ENCODE measurements at places on chromosomes 2 and 18. TPM values are rescaled to one million over a fixed set of nuclear protein-coding genes. Genes with fewer than 3 reads are reported as not detected.

- DNase-seq, result peak; percentile 11
Observed at GRCh38 chr2:54894467-54894866, 155.8 kb downstream of the RTN4 start.

- no peak for DNase-seq
Observed at GRCh38 chr2:221170548-221170947, 401.6 kb downstream of the EPHA4 start.

DNA sequence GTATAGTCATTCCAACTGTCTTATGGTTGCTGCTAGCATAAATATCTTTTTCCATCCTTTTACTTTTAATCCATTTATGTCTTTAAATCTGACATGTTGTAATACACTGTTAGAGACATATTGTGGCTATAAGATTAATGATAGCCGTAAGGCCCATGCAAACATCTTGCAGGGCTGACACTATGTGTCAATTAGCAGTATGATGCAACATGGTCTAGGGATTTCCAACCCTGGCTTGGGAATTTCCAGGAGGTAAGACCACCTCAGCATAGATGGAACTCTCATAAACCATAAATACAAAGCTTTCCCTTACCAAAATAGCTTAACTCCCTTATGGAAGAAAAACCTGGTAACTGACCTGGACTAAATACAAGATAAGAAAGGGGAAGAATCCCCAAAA lies 16.5 kb downstream of the SCLY start:
- no peak for DNase-seq

GRCh38 chr2:145235312-145235711 lies 715.4 kb upstream of the ZEB2 start:
- DNase-seq, result no peak

GRCh38 chr2:101479328-101479727 lies 4.4 kb upstream of the RFX8 start:
- no peak for DNase-seq

GRCh38 chr2:16026816-16027501 lies 86.6 kb downstream of the MYCN start:
- DNase-seq, result no peak

GRCh38 chr2:10499911-10500521 lies 51.9 kb upstream of the ODC1 start:
- no peak for DNase-seq

DNA sequence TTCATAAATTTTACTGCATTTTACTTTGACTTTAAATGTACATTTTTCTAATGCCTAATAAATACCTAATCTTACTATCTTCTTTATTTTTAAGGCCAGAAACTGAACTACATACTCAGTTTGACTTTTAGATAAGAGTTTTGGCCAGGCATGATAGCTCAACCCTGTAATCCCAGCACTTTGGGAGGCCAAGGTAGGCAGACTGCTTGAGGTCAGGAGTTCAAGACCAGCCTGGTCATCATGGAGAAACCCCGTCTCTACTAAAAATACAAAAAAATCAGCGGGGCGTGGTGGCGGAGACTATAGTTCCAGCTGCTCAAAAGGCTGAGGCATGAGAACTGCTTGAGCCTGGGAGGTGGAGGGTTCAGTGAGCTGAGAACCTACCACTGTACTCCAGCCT lies 9.1 kb downstream of the ATF2 start:
- DNase-seq, result no peak

- no peak for DNase-seq
Observed at GRCh38 chr18:10794771-10795170, 268.9 kb downstream of the NAPG start.

GRCh38 chr2:20520128-20520527 lies 73.3 kb downstream of the RHOB start:
- DNase-seq, result no peak

DNA sequence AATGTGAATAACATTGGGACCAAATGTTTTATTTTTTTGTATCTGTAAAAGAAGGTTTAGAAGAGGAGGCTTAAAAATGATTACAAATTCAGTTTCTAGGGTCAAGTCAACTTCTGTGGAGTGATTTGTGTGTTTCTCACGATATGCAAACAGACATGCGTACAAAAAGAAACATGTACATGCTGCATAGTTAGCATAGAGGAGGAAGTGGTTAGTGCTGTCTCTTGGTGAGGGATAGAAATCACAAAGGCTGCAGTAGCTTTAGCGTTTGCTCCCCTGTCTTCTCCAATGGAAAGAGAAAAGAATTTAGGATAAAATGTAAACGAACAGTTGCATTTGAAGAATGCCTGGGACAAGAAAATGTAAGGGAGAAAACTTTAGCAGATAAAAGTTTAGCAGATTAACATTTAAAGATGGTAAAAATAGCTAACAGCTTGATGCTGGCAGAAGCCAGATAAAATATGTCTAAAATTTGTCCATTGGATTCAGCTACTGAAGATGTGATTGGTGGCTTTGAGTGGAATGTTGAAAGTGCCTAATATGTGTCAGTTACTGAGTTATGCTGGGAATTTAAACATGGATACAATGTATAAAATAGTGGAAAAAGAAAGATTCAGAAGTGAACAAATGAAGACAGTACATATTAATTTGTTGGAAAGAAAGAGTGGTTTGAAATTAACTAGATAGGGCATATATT lies 44.9 kb downstream of the MALT1 start:
- no peak for DNase-seq

GRCh38 chr2:164960159-164960558 lies 4.8 kb upstream of the SLC38A11 start:
- no peak for DNase-seq

DNA sequence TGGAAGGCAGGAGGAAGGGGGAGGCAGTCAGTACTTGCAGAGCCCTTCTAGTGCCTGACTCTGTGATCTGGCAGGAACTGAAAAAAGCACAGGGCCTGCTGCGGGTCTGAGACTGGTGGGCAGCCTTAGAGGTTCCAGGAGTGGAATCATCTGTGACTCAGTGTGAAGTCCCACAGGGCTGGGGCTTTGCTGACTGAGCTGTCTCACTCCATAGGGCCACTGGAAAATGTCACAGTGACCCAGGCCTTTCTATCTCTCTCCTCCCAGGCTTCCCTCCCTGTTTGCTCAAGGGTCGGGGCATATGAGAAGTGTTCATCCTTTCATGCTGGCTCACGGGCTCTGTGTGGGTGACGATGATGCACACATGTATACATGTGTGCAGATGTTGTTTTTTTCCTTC lies 47.1 kb upstream of the ZFP36L2 start:
- DNase-seq, result no peak

DNA sequence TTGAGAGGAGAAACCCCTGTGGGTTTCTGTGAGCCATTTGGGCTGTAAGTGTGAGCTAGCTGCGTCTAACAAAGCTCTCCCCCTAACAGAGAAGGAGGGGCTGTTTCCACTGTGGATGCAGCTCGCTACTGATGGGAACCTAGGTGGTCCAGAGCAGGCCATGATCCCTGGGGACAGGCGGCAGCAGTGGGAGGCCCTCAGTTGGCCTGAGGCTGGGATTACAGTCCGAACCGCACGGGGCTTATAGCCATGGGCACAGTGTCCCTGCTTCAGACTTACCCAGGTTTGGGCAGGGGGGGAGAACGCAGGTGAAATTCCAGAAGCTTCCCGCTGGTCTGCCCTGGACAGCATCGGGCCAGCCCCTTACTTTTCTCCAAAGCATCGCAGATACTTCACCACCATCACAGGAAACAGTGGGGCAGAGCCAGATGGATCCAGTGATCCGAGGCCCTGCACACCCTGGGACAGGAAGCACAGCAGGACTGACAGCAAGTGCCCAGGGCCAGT lies 139.4 kb downstream of the SEPTIN10 start:
- no peak for DNase-seq

- no peak for DNase-seq
Observed at GRCh38 chr18:49459404-49460171, 857 bp downstream of the DYM start.

- DNase-seq, result no peak
Observed at GRCh38 chr2:55120634-55121359, 70.5 kb upstream of the RTN4 start.

DNA sequence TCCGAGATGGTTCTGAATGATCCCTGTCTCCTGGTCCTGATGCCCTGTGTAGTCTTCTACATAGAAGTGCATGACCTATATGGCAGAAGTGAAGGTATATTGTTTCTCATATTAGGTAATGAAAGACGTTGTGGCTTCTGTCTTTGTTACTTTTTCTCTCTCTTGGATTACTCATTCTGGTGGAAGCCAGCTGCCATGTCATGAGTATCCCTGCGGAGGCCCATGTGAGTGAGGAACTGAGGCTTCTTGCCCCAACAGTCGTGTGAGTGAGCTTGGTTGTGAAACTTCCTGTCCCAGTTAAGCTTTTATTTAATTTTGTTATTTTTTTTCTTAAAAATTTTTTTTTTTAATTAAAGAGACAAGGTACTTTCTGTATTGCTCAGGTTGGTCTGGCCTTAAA lies 134.7 kb downstream of the UBR3 start:
- DNase-seq, result no peak

DNA sequence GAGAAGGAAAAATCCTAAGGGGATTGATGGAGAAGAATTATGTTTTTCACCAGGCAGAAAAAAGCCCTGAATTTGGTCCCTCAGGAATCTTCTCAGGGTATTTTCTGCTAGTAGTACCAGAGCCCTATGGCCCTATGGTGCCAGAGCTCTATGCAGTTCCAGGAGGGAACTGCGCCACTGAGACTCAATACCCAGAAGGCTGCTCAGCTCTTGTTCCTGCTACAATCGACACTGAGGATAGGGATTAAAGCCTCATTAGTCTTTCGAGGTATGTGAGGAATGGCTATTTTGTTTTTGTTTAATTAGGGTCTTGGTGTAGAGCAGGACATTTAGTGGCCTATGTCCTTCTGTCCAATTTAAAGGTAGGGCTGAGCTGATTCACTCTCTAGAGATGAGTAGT lies 21.7 kb upstream of the PPP3R1 start:
- no peak for DNase-seq

DNA sequence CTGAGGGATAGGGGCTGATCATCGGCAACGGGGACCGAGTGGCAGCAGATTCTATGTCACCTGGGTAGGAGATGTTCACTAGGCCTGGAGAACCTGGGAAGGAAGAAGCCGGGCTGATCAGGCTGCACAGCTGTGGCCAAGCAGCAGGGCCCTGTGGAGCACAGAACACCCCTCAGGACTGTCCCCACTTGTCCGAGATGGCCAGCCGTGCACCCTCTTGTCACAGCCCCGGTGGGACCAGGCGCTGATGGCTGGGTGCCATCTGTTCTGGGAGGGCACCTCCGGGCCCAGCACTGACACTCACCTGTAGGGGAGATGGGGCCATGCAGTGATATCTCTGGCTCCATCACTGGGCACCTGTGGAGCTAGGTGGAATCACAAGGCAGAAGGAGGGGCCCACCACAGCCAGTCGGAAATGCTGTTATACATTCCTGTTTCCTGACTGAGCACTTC lies 217.9 kb upstream of the RAB6C start:
- no peak for DNase-seq

DNA sequence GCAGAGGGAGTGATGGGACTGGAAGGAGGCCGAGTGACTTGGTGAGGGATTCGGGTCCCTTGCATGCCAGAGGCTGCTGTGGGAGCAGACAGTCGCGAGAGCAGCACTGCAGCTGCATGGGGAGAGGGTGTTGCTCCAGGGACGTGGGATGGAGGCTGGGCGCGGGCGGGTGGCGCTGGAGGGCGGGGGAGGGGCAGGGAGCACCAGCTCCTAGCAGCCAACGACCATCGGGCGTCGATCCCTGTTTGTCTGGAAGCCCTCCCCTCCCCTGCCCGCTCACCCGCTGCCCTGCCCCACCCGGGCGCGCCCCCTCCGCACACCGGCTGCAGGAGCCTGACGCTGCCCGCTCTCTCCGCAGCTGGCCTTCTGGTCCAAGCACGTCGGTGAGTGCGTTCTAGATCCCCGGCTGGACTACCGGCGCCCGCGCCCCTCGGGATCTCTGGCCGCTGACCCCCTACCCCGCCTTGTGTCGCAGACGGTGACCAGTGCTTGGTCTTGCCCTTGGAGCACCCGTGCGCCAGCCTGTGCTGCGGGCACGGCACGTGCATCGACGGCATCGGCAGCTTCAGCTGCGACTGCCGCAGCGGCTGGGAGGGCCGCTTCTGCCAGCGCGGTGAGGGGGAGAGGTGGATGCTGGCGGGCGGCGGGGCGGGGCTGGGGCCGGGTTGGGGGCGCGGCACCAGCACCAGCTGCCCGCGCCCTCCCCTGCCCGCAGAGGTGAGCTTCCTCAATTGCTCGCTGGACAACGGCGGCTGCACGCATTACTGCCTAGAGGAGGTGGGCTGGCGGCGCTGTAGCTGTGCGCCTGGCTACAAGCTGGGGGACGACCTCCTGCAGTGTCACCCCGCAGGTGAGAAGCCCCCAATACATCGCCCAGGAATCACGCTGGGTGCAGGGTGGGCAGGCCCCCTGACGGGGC lies 4.6 kb downstream of the PROC start:
- no peak for DNase-seq

GRCh38 chr2:126886916-126887280 lies 11.8 kb upstream of the TEX51 start:
- no peak for DNase-seq

GRCh38 chr2:232901736-232902578 lies 31.9 kb downstream of the SNORC start:
- peak; percentile 73 for DNase-seq

DNA sequence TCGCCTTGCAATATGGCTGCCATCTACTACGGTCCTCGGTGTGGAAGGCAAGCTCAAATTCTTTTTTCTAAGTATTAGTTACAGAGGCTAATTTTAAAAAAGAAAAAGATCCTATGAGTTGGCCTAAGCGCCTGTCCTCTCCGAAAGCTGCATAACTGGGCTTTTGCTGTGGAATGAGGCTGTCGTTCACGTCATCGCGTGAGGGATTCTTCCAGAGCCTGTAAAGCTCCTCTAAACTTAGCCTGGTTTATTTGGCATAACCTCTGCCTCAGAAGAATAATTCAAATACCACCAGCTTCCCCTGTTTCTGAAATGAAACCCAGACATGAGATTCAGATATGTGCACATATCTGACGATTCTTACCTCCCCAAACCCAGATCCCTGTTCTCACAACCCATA lies 187.4 kb downstream of the DNER start:
- DNase-seq, result no peak

- no peak for DNase-seq
Observed at GRCh38 chr2:222968550-222969155, 83.3 kb upstream of the KCNE4 start.

GRCh38 chr2:239202343-239202742 lies 198.5 kb downstream of the HDAC4 start:
- DNase-seq, result no peak

GRCh38 chr18:47260924-47261701 lies 9.7 kb upstream of the SKOR2 start:
- no peak for DNase-seq

- no peak for DNase-seq
Observed at GRCh38 chr2:76307495-76307894, 596.8 kb upstream of the GCFC2 start.

- no peak for DNase-seq
Observed at GRCh38 chr2:15302154-15302553, 259.0 kb downstream of the NBAS start.

NAT8 gene
- total RNA-seq, result not detected

ACADL gene
- not detected for total RNA-seq

CCDC141 gene
- not detected for total RNA-seq

EVX2 gene
- total RNA-seq, result not detected

IL18RAP gene
- total RNA-seq, result not detected

KCNIP3 gene
- total RNA-seq, result 0.35 TPM

MPP4 gene
- 9.0 TPM for total RNA-seq

SPP2 gene
- not detected for total RNA-seq

ADRA2B gene
- total RNA-seq, result not detected

SULT1C4 gene
- total RNA-seq, result 7.0 TPM

REG3G gene
- not detected for total RNA-seq

ANKRD30B gene
- total RNA-seq, result not detected

CCDC121 gene
- total RNA-seq, result 1.7 TPM

ERICH2 gene
- total RNA-seq, result not detected

UGT1A3 gene
- total RNA-seq, result not detected

C2orf66 gene
- total RNA-seq, result 0.07 TPM

CLEC4F gene
- total RNA-seq, result not detected

MAP2 gene
- total RNA-seq, result 24.9 TPM

Measured in pulmonary artery endothelial cell (primary cell).